ENCODE measurements at places on chromosomes 2 and 18.

- peak; percentile 93 for DNase-seq
Measured at GRCh38 chr2:10043906-10044601, 704 bp downstream of the KLF11 start.

DNA sequence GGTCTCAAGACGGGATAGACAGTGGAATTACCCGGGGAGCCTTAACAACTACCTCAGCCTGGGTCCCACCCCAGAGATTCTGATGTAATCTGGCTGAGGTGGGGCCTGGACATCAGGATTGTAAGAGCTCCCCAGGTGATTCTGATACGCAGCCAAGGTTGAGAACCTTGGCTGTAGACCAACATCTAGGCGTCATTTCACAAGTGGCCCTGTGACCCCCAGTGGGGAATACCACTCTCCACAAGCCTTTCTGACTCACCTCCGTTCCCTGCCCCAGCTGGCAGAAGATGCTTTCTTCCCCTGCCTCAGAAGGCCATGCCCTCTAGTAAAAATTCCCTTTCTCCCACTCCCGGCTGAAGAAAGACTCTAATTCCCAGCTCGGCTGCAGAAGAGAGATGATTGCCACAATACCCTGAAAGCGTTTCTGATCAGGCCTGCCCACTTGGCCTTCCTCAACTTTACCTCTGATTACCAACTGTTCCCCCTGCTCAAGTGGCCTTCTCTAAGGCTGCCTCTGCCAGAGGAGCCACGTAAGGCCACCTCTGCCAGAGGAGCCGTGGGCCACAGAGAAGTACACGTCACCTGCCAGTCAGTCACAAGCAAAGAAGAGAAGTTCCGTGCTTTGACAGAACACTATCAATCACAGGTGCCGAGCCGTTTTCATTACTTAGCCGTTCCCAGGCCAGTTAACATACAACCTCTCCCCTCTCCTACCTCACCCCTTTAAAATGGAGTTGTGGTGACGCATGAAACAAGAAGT is 116.8 kb upstream of the PKDCC start:
- DNase-seq: no peak

DNA sequence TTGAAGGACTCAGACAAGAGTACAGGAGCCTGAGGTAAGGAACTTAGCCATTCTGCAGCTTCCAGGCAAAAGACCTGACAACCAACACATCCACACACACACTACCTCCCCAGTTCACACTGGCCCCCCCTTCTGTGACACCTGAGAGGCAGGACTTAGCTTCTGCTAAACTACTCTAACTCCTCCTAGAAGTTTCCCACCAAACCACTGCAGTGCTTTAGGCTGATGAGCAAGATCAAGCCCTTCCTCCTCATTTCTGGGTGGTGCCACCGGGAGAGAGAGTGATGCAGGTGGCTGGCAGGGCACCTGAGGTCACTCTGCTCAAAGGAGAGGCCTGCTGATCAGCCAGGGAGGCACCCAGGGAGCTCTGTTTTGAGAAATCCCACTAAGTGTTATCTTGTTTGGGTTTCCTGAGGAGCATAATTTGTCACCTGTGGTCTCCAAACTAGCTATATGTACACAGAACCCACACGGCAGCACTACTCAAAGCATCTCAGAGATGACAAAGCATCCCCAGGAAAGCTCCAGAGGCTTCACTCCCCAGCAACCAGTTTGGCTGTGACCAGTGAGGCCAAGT is 188.4 kb downstream of the MYO5B start:
- DNase-seq: no peak

- no peak for DNase-seq
Measured at GRCh38 chr2:120379916-120380893, 34.3 kb downstream of the INHBB start.

DNA sequence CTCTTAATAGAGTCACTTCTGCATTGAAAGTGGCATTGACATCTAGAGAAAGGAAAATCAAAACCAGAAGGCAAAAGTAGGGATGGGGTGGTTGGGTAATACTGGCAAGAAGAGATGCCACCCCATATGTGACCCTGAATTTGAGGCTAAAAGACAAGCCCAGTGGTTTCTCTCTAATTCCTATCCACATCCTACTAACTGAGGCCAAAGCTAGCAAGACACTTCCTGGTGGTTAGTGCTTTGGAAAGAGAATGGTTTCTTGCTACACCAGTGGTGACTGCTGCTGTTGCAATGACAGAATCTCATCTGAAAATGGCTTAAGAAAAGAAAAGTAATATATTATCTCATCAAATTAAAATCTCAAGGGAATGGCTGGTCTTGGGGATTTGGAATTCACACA is 640.6 kb downstream of the EPHA4 start:
- DNase-seq: no peak

- DNase-seq: no peak
Measured at GRCh38 chr2:161265874-161266273, 42.4 kb upstream of the PSMD14 start.

DNA sequence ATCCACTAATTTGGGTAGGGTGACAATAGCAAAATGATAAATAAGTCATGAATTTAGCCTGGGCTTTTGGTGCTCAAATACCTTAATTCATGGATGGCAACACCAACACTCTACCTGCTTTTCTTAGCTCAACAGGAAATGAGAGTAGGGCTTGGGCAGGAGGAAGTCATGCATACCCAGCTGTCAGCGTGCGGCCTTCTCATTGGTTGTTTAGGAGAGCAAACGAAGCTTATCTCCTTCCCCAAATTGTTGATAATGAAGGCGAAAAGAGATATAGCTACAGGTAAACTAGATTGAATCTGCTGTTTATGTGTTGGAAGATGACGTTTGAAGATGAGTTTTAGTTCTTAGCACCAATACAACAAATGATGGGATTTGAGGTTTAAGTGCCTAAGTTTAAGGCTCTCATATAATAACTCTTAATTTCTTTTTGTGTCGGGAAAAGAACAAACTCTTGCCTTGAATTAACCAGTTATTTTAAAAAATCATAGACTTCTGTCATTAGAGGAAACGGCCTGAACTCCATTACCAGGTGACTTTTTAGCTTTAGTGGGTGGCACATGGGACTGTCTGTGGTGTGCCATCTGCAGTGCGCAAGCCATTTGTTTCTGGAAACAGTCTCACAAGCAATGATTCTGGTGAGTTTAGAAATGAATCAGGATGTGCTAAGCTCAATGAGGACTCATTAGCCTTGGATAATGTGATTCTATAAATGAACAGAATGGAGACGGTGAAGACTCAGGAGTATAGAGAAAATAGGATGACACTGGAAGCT is 19.8 kb downstream of the MAP4K4 start:
- peak; percentile 37 for DNase-seq
